ENCODE measurements at places on chromosomes 1 and 21.
A peak's percentile ranks its signal among the peaks of the same experiment; 100 is the strongest.

DNA sequence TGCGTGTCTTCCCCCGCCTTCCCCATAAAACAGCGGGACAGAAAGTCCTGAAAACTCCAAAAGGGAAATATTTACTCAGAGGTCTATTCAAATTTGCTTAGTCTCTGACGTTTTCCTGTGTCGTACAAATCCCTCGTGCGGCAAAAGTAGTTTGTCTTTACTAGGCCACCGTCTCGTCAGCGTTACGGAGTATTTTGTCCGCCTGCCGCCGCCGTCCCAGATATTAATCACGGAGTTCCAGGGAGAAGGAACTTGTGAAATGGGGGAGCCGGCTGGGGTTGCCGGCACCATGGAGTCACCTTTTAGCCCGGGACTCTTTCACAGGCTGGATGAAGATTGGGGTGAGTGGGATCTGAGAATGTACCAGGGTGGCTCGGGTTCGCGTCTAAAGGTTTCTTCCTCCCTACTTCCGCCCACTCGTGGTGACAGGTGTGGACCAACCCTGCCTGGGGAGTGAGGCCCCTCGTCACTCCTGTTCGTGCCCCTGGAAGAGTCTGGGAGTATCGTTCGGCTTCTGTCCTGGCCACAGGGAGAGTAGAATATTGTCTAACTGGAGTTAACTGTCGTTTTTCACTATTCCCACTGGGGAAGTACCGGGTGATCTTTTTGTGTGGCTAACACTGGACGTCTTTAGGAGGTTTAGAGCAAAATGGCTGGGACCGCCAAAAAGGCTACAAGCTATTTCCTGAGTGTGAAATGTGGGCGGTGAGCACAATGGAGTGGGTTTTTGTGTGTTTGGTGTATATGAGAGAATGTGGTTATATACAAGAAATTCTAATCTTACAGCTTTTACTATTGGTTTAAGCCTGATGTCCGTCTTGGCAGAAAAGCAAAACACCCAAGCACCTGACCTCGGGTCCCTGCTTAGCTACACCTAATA, at the start of gene ATF6:
ATF6 (plus strand) TSS at position 219 of the 880 bp plus-strand sequence; CDS start at position 260, 41 bp downstream.
- peak; percentile 83 for DNase-seq

DNA sequence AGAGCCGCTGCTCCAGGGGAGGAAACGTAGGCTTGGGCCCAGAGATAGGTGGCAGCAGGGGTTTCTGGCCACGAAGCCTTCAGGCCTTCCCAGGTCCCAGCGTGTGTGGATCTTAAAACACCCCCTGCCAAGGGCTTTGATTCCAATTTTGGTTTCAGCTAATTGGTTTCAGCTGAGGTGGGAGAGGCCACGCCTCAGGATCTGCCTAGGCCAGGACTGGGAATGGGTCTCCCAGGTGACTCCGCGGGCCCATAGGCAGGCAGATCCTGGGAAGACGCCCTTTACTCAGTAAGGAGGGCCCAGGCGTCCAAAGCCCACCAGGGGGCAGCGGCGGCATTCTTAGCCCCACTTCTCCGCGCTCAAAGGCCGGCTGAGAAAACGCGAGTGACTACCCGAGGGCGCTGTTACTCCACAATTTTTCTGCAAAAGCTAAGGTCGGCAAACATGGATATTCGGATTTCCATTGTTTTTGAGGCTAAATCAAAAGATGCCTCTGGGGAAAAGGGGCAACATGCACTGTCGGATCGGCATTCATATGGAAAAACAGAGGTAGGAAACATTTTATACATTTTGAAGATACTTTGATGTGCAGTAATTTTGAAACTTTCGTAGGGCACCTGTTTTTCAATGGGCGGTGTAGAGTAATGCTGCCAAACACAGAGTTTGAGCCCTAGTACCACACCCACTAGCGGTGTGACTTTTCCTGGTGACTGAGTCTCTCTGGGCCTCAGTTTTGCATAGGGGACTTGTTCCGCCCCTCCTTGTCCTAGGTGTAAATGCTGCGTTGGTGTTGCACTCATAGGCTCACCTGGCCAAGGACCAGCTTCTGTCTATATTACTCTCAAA, 31.8 kb upstream of the BCL10 start:
- DNase-seq: peak; percentile 91

DNA sequence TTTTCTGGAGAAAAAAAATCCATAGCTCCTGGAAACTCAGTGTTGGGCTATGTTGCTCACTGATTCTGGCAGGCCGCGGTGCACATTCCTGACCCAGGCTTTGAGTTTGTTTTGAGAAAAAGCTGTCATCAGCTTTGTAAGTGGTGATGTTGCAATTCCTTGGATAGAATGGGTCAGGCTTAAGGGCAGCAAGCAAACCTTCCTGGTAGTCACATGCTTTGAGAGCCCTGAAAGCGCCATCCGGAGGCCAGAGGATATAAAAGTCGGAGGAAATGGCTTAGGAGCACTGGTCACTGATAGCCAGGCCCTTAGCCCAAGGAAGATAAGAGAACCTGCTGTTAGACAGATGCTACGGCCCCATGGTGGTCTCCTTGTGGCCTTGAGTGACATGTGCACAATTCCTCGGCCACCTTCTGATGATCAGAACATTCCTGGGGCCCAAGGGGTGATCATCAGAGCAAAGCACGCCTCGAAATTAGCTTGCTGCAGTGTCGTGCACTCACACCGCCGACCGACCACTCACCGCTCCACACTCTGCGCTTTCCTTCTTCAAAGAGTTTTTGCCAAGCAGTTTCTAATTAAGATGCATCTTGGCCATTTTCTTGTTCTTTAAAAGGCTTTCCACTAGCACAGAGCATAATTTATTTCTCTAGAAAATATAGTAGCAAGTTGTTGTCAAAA, 78.6 kb downstream of the MAN1C1 start:
- DNase-seq: no peak

DNA sequence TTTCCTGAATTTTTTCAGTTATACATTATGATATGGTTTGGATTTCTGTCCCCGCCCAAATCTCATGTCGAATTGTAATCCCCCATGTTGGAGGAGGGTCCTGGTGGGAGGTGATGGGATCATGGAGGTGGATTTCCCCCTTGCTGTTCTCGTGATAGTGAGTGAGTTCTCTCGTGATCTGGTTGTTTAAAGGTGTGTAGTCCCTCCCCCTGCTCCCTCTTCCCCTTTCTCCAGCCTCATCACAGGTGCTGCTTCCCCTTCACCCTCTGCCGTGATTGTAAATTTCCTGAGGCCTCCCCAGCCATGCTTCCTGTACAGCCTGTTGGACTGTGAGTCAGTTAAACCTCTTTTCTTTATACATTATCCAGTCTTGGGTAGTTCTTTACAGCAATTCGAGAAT, 93.2 kb upstream of the HNRNPU start:
- no peak for DNase-seq

- DNase-seq: no peak
These were observed 77.5 kb upstream of the L1TD1 start for GRCh38 chr1:62117018-62117750.

DNA sequence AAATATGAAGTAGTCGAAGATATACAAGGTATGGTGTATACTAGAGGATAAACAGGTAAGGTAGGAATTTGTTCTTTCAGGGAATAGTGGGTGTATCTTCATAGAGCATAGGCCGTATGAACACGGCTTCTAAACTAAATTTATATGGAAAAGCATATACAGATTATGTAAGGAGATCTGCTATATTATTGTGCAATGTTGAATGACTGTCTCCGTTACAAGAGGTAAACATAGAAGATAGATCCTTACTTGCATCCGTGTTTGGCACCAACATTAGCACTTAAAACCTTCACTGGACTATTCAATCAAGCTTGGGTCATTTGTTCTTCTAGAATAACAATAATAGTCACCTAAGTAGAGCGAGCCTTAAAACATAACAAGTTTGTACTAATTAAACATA, 45.9 kb downstream of the CLEC20A start:
- no peak for DNase-seq

GRCh38 chr1:235253219-235253962, 74.6 kb downstream of the ARID4B start:
- DNase-seq: peak; percentile 71

- DNase-seq: no peak
These were observed 36.1 kb upstream of the SMYD2 start for GRCh38 chr1:214244841-214245240.

DNA sequence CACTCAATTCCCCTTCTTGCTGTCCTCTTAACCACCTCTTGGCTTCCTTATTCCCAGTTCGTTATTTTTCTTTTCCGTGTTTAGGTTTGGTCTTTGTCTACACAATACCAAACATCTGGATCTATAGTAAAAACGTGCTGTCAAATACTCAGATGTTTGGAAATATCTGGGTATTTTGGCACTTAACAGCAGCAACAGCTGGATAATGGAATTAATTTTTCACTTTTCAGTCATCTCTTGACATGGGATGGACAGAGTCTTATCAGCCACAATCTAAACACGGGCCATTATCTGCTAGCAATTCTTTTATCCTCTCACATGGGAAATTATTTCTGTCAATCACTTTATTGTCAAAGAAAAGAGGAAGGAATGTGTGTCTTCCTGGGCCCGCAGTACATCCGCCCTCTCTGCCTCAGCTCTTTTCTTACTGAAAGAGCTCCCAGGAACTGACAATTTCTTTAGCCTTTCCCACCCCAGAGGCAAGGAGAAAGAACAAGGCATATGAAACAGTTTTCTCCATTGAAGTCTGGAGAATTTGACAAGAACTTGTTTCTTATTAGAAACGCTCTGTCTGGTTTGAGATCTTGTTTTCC, 13.4 kb downstream of the NHLH2 start:
- no peak for DNase-seq

DNA sequence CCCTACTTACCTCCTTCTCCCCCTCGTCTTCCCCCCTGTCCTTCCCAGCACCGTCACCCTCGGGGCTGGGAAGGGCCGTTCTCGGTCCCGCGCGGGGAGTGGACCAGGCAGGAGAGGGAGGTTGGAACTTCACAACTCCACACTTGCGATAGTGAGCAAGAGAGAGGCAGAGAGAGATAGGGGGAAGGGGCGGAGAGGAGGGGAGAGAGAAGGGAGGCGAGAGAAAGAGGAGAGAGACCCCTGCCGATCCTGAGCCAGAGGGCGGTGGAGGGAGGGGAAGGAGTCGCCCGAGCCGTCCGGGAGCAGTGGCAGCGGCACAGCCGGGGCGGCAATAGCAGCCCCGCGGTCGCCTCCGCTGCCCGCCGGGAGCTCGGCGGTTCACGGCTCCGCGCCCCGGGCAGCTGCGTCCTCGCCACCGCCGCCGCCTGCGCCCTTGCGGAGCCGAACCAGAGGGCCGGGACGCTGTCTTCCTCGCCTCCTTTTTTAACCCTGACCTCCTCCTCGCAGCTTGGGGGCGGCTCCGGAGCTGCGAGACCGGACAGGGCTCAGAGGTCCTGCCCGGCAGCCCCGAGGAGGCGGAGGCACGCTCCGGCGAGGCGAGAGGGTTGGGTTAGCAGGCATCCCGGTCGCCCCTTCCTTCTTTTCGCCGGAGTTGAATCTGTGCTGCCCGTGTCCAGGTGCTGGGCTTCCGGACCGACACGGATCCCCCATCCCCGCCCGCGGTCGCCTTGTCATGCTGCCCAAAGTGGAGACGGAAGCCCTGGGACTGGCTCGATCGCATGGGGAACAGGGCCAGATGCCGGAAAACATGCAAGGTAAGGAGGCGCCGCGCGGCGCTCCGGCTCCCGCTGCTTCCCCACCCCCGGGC, 11.7 kb downstream of the NR5A2 start:
- peak; percentile 78 for DNase-seq

- DNase-seq: no peak
These were observed 24.1 kb upstream of the ETV3 start for GRCh38 chr1:157162345-157162744.

DNA sequence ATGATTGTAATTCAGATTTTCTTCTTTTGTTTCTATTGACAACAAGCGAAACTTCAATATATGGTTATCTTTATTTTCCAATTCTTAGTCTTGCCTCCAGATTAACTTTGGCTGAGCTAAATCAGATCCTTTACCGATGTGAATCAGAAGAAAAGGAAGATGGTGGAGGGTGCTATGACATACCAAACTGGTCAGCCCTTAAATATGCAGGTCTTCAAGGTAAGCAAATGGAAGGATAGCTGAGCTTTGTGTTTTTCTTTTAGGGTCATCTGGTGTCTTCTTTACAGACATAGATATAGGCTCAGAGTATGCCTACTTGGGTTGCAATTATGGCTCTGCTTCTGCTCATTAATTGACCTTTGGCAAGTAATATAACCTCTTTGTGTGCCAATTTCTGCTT, 37.7 kb downstream of the AGL start:
- no peak for DNase-seq

DNA sequence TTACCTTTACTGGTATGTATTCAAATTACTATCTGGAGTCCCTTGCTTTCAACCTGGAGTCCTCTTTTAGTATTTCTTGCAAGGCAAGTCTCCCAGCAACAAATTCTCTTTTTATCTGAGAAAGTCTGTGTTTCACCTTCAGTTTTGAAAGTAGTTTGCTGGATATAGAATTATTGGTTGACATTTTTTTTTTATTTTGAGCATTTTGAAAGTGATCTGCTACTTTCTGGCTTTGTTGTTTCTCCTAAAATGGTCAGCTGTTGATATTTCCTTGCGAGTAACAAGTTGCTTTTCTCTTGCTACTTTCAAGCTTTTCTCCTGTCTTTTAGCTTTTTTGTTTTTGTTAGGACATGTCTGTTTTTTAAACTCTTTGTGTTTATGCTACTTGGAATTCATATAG, 126.1 kb downstream of the TRIM33 start:
- DNase-seq: no peak

DNA sequence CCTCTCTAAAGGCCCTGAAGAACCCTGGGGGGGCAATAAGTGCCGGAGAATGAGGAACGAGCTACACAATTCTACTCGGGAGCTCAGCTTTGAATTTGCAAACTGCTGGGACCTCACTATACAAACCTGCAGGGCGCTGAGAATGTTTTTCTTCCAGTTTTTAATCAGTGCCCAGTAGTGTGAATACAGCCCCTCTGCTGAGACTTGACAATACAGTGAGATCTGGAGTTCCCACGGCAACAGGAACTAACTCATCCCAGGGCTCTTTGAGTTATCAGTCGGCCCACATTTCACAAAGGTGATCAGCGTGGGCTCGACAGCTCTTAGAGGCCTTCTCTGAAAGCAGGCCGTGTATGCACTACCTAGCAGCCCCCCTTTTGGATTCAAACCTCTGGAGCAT, 41.7 kb downstream of the TMEM53 start:
- DNase-seq: no peak

DNA sequence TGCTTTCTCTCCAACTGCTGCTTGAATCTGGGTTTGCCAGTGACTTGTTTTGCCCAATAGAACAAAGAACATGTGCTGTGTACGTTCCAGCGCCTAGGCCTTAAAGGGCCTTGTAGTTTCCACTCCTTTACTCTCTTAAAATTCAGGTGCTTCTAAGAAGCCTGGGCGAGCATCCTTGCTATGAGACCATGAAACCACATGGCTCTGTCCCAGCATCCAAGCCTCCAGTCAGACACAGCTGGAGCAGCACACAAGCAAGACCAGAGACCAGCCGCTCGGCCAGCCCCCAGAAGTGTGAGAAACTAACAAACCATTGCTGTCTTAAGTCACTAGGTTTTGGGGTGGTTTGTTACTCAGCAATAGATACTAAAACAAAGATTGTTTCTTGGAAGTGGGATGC, 15.1 kb downstream of the PLEKHO1 start:
- DNase-seq: no peak

- DNase-seq: no peak
These were observed 17.4 kb upstream of the LRRC3 start for GRCh38 chr21:44437696-44438431.

DNA sequence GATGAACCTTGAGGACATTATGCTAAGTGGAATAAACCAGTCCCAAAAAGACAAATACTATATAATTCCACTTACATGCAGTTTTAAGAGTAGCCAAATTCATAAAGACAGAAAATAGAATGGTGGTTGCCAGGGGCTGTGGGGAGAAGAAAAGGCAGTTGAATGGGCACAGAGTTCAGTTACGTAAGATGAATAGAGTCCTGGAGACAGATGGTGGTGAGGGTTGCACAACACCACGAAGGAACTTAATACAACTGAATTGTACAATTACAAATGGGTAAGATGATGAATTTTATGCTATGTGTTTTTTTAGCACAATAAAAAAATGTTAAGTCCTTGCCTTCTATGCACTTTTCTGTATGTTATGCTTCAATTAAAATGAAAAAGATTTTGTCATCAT, 66.6 kb downstream of the CD34 start:
- DNase-seq: no peak

Data from ecto neural progenitor cell (in vitro differentiated cells).